ENCODE measurements at places on chromosomes 7 and 10.
A peak's percentile ranks its signal among the peaks of the same experiment; 100 is the strongest.

DNA sequence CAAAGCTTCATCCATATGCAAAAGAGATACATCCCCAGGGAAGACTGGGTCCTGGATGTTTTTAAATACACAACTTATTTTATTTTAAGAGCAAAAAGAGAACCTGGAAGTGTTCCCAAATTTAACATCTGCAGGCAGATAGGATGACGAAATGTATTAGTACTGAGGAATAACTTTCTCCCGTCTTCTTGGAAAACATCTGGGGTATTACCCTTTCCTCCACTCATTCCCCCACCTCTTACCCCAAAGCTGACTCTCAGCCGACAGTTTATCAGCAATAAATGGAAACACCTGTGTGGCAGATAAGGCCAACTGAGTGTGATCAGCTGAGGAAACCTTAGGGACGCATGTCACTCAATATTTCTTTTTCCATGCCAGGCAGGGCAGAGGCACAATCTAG is 435.6 kb upstream of the NPVF start:
- DNase-seq: no peak

GRCh38 chr10:3074145-3074665 is 6.9 kb downstream of the PFKP start:
- DNase-seq: no peak

DNA sequence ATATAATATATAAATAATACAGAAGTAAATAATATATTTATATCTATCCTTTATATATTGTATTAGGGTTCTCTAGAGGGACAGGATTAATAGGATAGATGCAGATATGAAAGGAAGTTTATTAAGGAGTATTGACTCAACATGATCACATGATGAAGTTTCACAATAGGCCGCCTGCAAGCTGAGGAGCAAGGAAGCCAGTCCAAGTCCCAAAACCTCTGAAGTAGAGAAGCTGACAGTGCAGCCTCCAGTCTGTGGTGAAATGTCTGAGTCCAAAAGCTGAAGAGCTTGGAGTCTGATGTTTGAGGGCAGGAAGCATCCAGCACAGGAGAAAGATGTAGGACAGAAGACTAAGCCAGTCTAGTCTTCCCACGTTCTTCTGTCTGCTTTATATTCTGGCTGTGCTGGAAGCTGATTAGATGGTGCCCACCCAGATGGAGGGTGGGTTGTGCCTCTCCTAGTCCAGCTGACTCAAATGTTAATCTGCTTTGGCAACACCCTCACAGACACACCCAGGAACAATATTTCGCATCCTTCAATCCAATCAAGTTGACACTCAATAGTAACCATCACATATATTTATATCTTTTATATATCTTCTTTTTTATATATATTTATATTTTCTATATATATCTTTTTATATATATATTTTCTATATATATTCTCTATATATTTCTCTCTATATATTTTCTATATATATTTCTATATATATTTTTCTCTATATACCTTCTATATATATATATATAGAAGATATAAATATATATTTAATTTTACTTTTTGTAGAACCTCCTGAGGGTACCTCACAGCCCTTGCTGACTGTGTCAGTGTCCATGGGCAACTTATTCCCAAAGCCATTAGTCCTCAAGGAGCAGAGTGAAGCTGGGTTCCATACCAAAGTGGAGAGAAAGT is 24.6 kb upstream of the AKR1B10 start:
- no peak for DNase-seq

GRCh38 chr10:109282510-109282909 is 640.8 kb downstream of the XPNPEP1 start:
- no peak for DNase-seq

DNA sequence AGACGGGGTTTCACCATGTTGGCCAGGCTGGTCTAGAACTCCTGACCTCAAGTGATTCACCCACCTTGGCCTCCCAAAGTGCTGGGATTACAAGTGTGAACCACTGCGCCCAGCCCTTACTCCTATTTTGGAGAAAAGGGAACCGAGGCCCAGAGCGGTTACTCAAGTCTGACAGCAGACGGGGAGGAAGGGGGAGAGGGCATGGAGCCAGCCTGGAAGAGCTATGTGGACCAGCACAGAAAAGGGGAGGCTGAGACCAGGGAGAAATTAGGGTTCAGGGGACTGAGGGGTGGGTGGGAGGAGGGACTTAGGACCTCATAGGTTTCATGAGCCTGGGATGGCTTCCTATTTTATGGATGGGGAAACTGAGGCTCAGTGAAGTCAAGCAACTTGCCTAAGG is 1.5 kb downstream of the SFRP5 start:
- no peak for DNase-seq

- DNase-seq: no peak
Observed at GRCh38 chr7:47578579-47579270, 3.2 kb downstream of the TNS3 start.

DNA sequence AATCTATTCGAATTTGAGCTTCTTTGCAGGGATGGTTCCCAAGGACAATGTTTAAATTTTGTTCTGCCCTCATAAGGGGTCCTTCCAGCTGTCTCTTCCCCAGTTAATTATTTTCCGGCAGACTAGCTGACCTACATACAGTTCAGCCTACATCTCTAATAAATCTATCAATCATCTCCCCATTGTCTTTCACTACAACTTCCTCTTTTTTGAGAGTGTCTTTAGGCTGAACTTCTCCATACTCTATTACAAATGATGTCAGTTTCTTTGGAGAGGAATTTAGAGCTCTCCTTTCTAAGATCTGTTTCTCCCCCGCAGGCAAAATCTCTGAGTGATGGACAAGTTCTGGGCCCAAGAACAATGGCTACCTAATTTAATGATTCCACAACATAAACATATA is 122.2 kb downstream of the PCLO start:
- DNase-seq: no peak

GRCh38 chr10:53894145-53894544 is 906.9 kb downstream of the PCDH15 start:
- DNase-seq: no peak

DNA sequence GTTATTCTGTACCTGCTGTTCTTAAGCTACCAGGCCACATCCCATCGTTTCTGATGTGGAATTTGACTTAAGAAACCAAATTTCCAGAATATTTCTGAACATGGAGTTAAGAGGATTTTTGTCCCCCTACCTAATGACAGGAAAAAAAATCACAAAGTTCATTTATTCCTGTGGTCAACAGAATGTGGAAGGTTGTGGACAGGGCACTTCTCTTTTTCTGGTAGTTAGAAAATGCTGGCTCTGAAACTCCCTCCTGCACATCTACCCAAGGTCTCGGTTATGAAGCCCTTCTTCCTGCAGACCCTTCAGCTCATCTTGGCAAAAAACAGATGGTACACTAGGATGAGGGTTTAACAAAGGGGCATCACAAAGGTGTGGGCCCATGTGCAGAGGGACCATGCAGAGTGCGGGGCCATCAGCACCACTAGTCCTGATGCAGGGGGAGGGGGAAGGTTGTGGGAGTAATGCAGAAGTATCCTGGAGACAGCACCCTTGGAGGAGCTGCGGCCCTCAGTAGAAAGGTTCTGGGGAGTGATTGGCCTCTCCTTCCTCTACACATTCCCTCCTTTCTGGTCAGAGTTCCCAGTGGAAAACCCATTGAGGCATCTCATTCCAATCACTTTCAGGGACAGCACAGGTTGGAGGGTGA is 9.8 kb downstream of the ALOX5 start:
- no peak for DNase-seq

DNA sequence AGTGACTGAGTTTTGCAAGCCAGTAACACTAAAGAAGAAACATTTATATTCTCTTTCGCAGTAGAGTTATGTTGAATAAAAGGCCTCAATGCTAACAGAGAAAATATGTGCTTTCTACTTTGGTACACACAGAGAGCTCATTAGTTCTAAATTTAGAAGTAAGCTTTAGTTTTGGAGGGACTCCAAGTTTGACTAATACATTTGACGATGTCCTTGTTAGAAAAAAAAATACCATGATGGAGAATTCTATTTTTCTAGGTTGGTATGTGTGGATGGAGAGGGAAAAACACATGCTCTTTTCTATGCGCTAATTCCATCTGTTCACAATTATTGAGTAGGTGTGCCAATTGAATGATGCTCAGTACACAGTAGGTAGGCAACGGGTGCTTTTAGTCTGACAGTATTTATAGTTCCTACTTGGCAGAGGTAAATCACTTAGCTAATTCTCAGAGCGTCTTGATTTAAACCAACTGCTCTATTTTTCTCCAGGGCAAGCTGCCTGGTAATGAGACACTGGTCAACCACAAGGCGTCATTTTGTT is 327.2 kb upstream of the AKR1E2 start:
- no peak for DNase-seq

DNA sequence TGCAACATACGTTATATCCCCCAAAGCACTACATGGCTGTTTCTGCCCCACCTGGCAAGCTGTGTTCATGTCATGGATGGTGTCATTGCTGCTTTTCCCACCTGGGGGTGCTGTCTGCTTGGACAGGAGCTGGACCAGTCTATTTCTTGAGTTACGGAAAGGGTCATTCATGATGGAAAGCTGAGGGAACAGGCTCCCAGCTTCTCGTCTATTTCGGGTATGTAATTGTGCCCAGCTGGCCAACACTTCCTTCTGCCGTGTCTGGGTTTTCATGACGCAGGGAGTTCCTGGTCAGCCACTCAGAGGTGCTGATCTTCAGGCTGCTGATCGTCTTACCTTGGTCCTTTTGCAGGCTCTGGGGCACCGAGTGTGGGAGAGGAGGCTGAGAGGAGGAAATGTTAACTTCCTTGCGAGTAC is 8.6 kb downstream of the BTBD16 start:
- peak; percentile 12 for DNase-seq

- DNase-seq: no peak
Observed at GRCh38 chr10:101535949-101536348, 52.1 kb downstream of the POLL start.

DNA sequence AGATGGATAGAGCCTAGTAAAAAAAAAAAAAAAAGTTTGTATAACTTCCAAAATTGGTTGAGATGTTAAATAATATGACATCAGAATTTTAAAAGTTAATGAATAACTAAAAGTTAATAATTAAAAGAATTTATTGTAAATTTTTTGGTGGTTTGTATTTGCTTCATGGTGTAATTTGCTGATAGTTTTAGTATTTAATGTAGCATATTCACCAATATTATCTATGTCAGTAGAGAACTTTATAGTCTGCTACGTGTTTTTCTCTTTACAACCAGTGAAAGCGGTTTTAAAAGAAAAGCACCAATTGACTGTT is 51.8 kb upstream of the STEAP4 start:
- DNase-seq: no peak

Data from anterior cingulate cortex (tissue), 58 donors.